ENCODE measurements at places on chromosomes 2 and 18.

GRCh38 chr2:5227062-5227699, 465.0 kb upstream of the SOX11 start:
- DNase-seq: no peak

DNA sequence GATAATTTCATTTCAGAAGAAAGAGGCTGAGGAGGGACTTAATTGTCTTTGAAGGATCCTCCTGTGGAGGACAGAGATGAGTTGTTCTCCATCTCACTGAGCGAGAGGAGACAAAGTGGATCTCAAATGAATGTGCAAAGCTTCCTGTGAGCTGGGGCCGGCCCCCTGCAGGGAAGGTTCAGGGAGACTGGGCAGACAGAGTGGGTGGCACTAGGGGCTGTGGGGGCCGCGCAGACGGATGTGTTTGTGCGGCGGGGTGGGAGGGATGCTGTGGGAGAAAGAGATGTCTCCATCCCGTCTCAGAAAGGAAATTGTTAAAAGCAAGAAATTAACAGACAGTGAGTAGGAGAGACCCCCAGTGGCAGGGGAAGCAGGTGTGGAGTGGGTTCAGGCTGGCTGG, 29.1 kb downstream of the KLHL29 start:
- DNase-seq: no peak

DNA sequence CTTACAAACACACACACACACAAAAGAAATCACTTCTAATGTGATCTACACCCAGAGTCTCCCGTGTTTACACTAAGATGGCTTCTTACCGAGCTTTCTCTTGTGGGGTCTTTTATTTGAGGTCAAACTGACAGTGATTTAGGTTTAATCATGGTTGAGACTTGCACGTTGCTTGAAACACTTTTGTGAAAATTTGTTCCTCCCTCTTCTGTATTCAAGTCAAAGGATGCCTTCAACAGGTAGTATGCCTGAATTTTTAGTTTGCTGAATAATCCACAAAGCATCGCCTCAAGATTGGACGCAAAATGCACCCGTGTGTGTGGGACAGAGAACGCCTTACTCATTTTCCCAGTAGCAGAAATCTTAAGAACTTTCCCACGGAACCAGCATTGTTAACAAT, 4.0 kb upstream of the ZNF516 start:
- DNase-seq: no peak

DNA sequence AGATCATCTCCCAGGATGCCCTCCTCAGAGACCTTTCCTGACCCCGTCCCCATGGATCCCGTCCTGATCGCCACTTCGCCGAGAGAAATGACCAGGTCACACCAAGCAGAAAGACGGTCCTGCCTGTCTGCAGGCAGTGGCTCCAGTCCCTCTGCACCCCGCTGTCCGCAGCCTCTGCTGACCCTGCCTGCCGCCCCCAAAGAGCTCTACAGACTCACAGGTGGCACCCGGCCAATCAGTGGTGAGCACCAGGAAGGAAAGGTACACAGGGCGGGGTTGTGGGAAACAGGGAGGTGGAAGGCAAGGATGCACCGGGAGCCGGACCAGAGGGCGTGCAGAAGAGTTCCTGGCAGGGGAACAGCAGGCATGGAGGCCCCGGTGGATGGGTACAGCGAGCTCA, 94.8 kb downstream of the NDUFA10 start:
- no peak for DNase-seq

DNA sequence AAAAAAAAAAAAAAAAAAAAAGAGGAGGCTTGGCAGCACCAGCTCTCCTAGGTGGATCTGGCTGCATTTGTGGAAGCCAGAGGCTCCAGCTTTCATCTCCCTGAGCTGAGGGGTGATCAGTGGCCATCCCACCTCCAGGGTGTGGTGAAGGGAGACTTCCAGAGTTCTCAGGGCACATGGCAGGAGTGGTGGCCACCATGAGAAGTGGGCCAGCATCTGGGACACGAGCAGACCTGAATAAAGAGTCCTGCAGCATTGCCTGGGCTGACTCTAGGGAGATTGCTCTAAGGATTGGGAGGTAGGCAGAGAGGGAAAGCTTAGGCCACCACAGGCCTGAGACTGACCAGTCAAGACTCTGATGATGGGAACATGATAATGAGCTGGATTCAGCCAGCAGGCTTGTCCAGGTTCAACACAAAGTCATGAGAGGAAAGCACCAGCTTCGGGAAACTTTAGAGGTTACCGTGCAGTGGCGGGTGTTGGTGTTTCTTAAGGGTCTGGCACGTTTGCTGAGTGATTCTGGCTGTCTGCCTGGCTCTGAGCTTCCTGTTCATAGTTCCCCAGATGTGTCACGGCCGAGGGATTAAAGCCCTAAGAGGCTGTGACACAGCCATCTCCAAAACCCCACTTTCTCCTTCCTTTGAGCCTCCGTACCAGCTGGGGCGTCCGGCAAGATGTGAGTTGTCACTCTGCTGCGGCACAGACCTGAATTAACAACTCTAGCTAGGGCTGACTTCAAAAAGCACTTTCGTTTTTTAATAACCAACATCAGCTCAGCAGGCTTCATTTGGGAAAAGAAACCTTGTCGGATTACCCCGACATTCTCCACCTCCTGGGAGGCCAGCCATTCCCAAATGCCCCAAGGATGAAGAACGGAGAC, 38.3 kb upstream of the IL1R1 start:
- DNase-seq: peak; percentile 53

DNA sequence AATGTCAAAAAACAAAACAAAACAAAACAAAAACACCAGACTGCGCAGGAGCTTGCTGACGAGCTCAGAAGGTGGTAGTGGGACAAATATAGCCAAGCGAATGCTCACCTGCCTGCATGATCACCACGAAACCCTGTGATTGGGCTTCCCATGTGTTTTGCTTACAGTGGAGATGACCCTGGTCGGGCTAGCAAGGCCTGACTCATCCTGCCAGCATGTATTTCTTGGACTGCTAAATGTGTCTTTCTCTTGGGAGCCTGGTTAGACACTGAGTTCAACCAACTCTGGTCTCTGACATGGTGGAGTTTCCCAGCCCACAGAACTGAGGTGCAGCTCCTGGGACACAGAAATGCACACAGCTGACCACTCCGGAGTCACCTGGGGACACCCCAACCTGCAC, 30.7 kb upstream of the DUSP2 start:
- no peak for DNase-seq

GRCh38 chr2:67625178-67625577, 228.0 kb downstream of the ETAA1 start:
- no peak for DNase-seq

GRCh38 chr2:48189552-48190228, 283.4 kb upstream of the FBXO11 start:
- DNase-seq: no peak

DNA sequence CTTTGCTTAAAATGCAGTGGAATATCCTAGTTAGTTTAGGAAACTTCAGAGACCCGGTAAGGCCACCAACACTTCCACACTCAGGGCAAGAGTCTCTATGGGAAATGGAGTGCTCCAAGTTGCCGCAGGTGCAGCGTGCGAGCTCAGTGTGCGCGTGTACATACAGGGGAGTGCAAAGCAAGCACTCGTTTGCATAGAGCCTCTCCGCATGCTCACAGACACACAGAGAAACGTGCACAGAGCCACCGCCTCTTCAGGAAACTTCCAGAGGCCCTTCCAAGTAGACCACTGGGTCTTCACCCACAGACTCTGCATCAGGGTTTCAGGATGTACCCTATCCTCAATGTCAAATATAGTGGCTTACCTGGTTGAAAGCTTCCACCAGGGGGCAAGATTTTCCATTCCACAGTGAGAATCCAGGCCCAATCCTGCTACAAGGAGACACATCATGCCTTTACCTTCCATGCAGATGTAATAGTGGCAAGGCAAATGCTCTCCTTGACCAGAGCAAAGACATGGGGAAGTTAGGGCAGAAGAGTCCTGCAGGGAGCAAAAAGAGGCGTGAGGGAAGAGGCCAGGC, 513.0 kb upstream of the MYT1L start:
- DNase-seq: no peak

- no peak for DNase-seq
Measured at GRCh38 chr2:162524849-162525248, 180.9 kb downstream of the GCA start.

GRCh38 chr2:176085861-176086771, 2.4 kb upstream of the EVX2 start:
- no peak for DNase-seq

GRCh38 chr2:165864296-165864695, 70.2 kb upstream of the GALNT3 start:
- no peak for DNase-seq

DNA sequence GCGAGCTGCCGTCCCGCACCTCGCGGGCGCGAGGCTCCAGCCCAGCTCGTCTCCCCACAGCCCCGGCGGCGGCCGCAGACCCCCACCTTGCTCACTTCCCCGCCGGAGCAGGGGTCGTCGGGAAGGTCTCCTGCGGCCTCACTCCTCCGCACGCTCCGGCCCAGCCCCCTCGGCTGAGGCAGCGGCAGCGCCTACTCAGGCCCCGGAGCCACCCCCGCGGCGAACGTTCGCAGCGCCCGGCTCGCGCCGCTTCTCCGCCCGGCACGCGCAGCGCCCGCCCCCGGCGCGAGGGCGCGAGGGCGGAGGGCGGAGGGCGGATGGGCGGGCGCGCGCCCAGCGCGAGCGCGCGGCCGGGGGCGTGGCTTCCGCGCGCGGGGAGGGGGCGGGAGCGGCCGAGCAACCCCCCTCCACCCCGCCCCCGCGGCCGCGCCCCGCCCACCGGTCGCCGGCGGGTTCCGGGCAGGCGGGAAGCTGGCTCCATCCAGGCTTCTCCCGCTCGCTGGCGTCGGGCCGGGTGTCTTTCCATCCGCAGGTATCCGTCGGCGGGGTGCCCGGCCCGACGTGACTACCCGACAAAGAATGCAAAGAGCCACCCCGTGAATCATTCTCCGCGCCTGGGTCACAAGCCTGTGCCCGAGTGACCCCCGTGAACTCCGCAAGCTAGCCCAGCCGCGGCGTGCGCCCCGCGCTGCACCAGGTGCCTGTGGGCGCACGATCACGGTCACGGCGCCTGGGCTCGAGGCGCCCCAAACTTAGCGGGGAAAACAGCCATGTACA, at the start of gene DTNB:
TSS of gene DTNB (minus strand) at position 278 of the 777 bp plus-strand sequence. CDS start 20,917 bp downstream, outside the sequence.
- peak; percentile 71 for DNase-seq

GRCh38 chr18:59057969-59058368, 81.7 kb upstream of the SEC11C start:
- DNase-seq: no peak

All from activated T-helper 9 cell treated with anti-CD3 and anti-CD28 coated beads, Interleukin-2, amount 50 U/mL, for 16 hours (primary cell).